ENCODE measurements at places on chromosomes 11 and 22.

DNA sequence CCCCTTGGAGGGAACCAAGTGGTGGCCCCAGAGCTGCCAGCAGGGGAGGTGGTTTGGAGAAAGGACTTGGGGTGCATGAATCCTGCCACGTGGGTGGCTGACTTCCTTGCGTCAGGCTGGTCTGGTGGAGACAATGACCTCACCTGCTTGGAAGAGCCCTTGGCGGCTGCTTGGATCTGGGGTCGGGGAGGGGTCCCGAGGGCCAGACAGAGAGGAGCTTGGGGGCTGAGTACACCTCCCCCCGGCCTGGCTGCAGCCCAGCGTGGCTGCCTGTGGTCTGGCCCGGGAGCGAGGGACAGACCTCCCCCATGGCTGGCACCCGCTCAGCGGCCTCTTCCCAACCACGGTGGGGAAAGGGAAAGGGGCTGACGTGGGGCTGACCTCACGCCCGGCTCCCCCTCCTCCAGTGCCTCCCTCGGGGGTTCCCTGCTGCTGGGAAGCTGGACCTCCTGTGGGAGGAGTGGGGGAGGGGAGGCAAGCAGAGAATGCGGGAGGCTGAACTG, 13.8 kb downstream of the LIF start:
- DNase-seq: no peak

DNA sequence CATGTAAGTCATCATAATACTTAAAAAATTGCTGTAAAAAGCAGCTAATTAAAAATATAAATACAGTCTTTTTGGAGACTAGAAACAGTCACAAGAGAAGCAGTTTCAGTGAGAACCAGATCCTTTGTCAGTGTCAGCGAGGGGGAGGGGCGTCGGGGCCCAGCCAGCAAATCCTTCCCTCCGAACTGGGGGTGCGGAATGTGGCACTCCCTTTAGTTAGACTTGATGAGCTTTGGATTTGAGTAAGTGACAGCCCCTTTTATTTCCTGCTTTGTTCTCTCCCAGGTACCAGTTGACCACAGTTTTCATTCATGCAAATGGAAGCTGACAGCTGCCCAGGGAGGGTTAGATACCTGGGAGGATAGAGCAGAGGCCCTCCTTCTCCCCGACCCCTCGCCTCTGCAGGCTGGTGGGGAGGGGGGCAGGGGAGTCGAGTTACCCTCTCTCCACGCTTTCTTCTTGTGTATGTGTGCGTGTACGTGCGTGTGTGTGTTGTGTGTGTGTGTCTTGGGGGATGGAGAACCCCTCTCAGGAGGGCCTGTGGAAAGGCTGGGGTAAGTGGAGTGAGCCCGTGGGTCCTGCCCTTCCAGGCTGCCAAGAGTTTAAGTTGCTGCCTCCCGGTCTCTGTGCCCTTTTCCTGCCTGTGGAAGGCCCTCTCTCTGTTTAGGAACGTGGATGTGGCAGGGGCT, 38.3 kb downstream of the PTPRJ start:
- no peak for DNase-seq

DNA sequence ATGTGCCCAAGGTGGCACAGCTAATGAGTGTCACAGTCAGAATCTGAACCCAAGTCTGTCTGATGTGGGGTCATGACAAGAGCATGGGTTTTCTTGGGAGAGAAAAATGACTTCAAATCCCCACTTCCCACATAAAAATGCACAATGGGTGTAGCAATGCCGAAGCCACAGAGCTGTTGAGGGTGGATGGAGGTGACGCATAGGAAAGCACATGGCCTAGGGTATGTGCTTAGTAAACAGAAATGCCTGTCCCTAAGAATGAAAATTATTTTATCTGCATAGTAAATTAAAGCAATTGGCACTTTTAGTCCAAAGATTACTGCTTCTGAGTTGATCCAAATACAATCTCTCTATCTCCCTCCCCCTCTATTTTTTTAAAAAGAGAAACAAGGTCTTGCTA, 10.9 kb downstream of the MICAL3 start:
- DNase-seq: no peak

DNA sequence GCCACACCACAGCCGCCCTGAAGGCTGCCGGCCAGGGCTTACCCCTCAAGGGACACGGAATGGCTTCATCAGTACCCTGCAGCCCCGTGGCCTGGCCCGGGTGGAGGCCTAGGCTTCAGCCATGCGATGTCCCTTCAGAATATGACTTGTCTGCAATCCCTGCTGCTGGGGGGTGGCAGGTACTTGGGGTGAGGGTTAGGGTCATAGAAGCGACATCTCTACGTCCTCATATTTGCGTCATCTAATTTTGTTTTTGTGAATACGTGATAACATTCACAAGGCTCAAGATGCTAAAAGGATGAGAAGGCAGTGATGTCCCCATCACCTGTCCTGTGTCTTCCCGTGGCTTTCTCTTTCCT, 6.4 kb downstream of the CCND1 start:
- no peak for DNase-seq

DNA sequence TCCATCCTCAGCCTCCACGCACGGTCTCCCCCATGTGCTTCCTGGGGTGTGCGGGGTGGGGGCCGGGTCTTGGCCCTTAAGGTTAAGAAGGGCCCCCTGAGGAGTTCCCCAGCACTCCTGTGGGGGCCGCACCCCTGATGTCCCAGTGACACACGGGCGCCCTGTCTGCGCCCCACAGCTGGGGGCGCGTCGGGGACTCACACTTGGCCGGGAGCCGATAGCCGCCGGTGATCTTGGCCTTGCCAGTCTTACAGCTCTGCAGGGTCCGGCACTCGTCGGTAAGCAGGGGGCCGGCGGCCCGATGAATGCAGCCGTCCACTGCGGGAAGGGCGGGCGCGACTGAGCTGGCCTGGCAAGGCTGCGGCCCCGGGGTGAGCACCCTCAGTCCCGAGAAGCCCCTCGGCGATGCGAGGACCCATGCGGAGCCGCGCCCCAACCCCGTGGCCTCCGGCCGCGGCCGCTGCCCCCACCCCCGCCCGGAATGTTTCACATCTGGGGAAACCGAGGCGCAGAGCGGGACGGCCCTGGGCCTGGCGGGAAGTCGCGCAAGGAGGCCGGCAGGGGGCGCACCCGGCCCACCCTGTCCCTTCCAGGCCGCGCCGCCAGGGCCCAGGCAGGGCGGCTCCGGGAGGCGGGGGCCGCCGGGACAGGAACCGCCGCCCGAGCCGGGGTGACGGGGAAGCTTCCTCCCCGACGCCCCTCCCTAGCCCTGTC, 13.9 kb downstream of the OTUB1 start:
- DNase-seq: no peak

GRCh38 chr22:38228326-38228872, 26.6 kb downstream of the MAFF start:
- no peak for DNase-seq

- DNase-seq: no peak
Observed at GRCh38 chr11:3222003-3222855, 3.6 kb upstream of the MRGPRG start.

GRCh38 chr11:72242141-72242540, 1.8 kb downstream of the PHOX2A start:
- no peak for DNase-seq

DNA sequence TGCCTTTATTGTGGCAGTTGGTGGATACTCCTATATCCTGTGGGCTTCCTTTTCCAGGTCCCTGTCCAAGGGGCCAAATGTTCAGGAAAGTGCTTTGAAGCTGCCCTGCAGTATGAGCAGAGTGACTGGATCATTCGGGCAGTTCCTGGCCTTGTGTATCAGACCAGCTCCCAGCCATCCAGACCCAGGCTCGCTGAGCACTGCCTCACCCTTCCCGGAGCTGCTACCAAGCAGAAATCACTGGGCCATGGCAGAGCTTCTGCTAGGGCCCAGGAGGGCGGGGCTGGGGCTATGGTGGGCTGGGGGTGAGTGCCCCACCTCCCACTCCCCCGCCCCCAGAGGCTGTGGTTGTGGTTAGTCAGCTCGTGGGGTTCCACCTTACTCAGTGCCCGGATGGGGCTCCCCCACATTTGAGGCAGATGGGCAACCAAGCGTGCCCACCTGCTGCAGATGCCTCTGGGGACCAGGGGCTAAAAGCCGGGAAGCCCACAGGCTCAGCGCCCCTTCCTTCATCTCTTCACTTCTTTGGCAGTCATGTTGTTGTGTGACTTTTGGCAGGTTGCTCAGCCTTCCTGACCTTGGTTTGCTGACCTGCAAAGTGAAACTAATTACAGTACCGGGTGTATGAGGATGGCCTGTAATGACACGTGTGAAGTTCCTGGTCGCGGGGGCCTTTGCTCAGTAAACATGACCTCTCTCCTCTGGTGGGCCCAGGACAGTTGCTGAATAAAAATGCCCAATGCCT, 2.1 kb upstream of the LRRC32 start:
- no peak for DNase-seq

DNA sequence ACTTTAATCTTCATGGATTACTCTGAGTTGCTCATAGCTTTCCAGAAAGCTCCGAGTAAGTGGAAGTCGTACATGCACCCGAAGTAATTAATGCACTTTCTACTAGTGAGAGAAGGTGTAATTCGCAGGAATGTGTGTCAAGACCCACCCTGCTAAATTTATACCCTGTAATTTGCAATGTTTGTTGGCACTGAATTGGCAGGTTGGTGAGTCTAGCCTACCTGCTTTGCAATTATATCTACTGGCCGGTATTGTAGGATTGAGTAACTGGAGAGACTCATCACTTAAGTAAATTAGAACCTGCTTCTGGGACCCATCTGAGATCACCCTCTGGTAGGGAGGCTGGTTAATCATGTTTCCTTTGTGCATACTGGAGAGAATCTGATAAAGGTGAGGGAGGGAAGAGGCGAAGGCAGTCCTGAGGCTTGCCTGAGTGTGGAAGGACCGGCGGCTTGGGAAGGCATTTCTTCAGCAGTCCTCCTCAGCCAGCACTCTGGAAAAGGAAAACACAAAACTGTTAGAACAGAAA, 63.3 kb downstream of the LDLRAD3 start:
- DNase-seq: no peak

DNA sequence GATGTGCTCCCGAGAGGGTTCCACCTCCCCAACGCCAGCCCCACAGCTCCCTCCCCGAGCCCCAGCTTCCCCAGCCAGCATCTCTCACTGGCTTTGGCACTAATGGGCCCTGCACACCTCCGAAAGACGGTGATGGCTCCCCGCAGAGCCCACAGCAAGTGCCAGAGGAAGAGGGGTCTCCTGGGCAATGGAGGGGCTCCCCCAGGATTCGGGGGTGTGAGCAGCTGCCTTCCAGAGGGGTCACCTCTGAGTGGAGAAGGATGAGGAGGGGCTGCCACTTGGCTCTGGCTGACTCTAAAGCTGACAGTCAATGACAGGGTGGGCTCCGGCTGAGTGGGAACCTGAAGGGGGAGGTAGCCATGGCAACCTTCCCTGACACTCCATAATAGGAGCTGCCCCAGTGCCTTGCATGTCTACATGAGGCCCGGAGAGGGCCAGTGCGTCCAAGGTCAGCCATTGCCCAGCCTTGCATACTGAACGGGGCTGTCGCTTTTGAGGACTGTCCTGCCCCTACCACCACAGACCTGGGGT, 98.6 kb upstream of the SYT13 start:
- DNase-seq: no peak

GRCh38 chr22:31790240-31790639, 36.4 kb downstream of the DEPDC5 start:
- DNase-seq: no peak

GRCh38 chr11:68026391-68027105, 3.9 kb upstream of the NDUFS8 start:
- no peak for DNase-seq

DNA sequence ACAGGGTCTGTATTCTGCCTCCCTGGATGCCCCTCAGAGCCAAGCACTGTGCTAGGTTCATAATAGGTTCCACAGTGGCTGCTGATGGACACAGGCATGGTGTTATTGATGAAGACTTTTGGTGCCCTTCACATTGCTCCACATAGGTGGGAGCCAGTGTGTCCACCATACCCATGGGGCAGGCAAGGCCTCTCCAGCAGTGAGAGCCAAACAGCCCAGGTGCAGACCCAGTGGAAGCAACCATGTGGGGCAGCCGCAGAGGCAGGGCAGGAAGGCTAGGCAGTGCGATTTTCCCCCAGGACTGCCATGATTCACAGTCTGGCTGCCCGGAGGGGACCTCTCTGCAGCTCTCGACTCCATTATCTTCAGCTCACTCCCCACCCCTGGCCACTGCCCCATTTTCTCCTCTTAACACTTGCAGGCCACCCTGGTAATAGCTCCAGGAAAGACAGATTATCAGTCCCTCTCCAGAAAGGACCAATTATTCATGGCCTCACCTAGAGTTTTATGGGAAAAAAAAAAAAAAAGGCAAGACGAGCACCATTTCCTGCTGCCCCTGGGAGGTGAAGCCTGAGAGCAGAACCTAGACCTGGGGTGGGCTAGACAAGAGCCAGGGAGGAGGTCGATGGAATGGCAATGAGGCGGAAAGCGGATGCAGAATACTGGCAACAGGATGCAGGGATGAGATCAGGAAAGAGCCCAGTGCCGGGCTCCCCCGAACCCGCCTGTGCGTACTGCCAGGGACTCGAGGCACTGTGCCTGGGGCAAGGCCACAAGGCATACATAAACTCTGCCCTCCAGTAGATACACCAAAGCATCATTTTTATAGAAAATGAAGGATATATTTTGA, 343.0 kb upstream of the NCAM1 start:
- DNase-seq: no peak

- no peak for DNase-seq
Observed at GRCh38 chr11:62502030-62502730, 44.4 kb downstream of the AHNAK start.

DNA sequence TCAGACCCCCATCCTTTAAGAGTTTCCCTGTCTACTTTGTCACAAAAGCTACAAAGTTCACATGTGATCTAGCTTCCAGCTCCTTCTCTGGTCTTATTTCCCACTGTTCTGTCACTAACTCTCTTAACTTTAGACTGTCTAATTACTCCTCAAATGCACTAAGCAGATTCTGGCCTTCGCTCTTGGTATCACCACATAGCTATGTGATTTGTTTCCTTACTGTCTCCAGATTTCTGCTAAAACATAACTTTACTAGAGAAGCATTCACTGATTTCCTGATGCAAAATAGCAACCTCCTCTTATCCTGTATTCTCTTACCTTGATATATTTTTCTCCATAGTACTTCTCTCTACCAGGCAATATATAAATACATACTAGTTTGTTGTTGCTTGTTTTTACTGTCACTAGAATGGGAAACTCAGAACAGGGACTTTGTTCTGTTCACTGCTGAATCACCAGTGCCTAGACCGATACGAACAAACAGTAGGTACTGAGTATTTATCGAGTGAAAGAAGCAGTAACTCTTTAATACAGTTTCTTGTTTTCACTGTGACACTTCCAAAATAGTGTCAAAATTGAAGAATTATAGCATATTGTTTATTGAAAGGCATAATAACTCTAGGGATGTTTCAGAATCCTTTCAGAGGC, 205.6 kb downstream of the DDX10 start:
- no peak for DNase-seq

- no peak for DNase-seq
Observed at GRCh38 chr22:42747701-42748513, 27.2 kb upstream of the A4GALT start.
